Naive thymus-derived CD4-positive, alpha-beta T cell (primary cell): ENCODE measurements at places on chromosomes 1 and 21. TPM values are rescaled to one million over a fixed set of nuclear protein-coding genes. Genes with fewer than 3 reads are reported as not detected.

DNA sequence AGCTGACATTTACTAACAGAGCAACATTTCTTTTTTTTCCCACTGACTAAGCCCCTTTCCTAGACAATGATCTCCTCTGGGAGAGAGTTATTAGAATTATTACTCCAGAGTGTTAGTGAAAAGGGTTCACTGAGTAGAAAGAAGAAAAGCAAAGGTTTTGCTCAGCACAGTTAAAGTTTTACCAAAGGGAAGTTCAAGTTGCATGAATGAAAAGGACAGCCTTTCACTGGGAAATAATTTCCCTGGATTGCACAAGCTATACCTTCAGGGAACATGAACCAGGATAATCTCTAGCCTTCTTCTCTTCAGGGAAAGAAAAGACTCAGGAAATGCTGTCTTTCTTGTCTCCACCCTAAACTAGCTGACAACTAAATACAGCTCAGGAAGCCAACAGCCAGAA lies 71.4 kb upstream of the ESRRG start:
- DNase-seq: no peak

Gene PBX1
- total RNA-seq: 2.5 TPM

Gene CNN3
- total RNA-seq: 2.2 and 4.8 TPM in 2 replicates

GRCh38 chr1:14800500-14801076 lies 202.1 kb downstream of the KAZN start:
- DNase-seq: no peak
